ENCODE measurements at places on chromosomes 6 and 20.

DNA sequence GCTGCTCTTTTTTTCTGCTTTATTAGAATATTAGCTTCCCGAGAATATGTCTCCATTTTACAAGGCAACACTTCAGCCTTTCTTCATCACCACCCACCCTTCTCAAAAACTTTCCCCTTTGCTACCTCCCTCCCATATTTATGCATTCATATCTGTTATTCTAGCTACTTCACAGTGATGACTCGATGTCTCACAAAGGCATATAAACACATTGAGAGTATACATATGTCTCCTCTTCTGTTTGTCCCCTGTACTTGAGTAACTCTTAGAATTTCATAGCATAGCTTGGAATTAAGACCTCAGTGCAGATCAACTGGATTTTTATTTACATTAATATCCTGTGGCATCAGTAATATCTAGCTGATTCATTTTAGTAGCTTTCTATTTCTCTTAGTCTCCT, 6.5 kb downstream of the RNF144B start:
- DNase-seq, result no peak

- no peak for DNase-seq
These were observed 268.8 kb downstream of the TMEM242 start for GRCh38 chr6:157054531-157054979.

DNA sequence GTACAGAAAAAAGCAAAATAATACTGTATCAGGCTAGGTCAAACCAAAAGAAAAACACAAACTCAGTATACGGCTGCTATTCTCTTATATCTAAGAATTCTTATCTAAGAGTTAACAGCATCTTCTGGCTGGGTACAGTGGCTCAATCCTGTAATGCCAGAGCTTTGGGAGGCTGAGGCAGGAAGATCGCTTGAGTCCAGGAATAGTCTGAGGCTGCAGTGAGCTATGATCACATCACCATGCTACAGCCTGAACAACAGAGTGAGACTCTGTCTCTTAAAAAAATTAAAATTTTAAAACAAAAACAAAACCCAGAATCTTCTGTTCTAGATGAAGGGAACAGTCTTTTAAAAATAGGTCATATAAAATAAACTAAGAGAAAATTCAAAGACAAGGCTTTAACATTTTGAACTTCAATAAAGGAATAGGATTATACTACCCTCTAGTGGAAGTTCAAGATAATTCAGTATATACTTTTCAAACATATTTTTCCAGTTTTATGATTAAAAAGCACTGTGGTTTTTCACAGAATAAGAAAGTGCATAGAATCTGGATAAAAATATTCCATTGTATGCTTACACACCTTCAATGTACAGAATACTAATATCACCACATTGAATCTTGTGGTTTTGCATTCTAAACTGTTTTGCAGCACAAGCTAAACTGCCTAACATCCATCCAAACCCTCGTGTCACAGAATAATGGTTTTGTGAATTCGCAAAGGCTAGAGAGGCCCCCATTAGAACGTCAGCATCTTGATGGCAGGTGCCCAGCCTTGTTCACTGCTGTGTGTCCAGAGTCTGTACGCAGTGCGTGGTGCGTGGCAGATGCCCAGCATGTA, 39.3 kb downstream of the DTNBP1 start:
- no peak for DNase-seq

GRCh38 chr6:79280756-79281155, 46.3 kb upstream of the HMGN3 start:
- no peak for DNase-seq

- DNase-seq, result no peak
These were observed 51.9 kb upstream of the MARCKS start for GRCh38 chr6:113805173-113805790.

GRCh38 chr6:138691595-138692057, 81.9 kb upstream of the CCDC28A start:
- DNase-seq, result no peak

DNA sequence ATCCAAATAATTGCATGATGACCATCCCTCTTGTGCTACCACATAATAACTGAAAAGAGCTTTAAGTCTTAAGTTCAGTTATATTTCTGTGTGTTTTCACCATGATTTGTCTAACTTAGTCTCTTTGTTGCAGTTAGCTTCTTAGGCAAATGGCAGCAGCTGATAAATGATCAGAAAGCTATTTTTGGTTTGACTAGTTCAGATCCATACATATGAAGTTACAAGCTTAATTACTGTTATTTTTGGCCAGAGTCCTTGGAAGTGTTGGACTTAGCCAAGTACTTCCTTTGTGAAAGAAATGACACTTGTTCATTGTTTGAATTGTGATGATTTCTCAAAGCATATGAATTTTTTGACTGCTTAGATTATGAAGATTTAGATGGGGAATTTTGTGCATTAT, 54.2 kb downstream of the HIVEP1 start:
- no peak for DNase-seq

GRCh38 chr20:41245086-41245707, 72.3 kb downstream of the ZHX3 start:
- no peak for DNase-seq

DNA sequence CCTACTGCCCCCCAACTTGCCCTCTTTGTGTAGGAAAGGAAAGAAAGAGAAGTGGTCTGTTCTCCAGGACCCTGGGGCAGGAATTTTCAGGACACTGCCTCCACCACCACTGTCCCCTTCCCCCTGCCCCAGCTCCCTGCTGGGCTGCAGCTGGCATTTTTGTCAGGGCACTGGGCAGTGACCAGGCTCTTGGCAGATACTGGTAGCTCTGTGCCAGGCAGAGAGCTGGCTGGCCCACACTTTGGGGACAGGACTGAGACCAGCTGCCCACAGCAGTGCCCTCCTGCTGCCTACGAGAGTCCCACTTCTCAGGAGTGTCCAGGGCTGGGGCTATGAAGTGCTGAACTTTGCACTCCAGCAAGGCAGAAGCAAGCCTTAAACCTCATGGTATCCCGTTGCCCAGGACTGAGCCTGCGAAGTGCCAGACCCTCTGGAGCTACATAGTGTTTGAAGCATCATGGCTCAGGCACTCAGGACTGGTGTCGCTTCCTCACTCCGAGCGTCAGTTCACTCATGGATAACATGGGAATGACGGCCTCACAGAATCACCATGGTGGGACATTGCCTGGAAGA, 19.3 kb downstream of the SLC13A3 start:
- no peak for DNase-seq

DNA sequence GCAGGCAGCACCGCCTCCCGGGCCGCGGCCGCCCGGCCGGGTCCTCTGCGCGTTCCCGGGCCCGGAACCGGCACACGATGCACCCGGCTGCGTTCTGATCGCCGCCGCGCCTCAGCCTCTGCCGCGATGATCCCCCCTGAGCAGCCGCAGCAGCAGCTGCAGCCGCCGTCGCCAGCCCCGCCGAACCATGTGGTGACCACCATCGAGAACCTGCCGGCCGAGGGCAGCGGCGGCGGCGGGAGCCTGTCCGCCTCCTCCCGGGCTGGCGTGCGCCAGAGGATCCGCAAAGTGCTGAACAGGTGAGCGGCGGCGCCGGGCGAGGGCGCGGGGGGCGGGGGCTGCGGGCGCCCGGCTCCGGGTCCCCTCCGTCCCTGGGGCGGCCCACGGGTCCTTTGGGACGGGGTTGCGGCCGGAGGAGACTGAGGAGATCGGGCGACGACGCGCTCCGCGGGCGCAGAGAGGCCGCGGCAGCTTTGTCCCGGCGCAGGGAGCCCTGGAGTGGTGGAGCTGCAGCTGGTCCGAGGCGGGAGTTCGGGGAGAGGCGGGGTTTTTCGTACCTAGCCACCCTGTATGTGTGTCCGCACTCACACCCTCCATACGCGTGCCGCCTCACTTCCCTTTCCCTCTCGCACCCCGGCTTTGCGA, 659 bp downstream of the SLC35F1 start:
- DNase-seq, result no peak

GRCh38 chr6:31546958-31547726, at the start of gene NFKBIL1:
Gene NFKBIL1, plus strand, starts transcription at chr6:31547608. Its CDS starts 87 bp downstream, at chr6:31547695.
- DNase-seq, result peak; percentile 78

- DNase-seq, result no peak
These were observed 703.4 kb downstream of the EPM2A start for GRCh38 chr6:145031962-145032361.

- no peak for DNase-seq
These were observed 63.0 kb downstream of the FAM229B start for GRCh38 chr6:112150363-112150762.

GRCh38 chr20:5600982-5601381, 149.2 kb upstream of the SHLD1 start:
- DNase-seq, result no peak

DNA sequence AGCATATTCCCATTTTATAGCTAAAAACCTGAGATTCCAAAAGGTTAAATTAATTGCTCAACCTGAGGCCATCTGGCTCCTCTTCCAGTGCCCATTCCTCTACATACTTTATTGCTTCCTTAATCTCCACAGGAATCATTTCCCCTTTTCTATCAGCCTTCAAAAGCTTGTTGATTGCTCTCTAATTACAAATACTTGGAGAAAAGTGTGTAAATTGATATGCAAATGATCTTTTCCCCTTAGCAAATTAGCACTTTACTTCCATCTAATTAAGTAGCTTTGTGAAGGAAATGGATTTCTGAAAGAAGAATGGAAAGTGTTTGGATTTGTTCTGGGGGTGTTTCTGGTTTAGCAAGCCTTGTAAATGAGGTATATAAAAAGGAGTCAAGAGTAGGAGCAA, 323.3 kb downstream of the GRIK2 start:
- no peak for DNase-seq

- DNase-seq, result no peak
These were observed 187.8 kb upstream of the STXBP5 start for GRCh38 chr6:147016440-147016839.

DNA sequence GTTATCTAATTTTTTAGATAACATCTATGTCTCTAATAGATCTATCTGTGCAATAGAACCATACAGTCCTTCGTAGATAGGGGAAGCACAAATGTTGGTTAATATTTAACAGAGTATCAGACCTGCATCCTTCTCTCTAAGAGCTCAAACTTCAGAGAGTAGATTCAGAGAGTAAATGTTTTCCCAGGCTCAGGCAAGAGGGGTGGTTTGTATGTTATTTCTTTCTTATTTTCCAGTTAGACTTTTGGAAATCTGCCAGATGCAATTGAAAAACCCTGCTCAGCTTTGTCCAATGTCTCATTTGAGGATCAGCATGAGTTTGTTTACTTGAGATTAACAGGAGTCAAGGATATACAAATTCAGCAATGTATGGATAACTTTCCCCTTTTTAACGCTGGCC, 361.9 kb downstream of the BCKDHB start:
- no peak for DNase-seq

DNA sequence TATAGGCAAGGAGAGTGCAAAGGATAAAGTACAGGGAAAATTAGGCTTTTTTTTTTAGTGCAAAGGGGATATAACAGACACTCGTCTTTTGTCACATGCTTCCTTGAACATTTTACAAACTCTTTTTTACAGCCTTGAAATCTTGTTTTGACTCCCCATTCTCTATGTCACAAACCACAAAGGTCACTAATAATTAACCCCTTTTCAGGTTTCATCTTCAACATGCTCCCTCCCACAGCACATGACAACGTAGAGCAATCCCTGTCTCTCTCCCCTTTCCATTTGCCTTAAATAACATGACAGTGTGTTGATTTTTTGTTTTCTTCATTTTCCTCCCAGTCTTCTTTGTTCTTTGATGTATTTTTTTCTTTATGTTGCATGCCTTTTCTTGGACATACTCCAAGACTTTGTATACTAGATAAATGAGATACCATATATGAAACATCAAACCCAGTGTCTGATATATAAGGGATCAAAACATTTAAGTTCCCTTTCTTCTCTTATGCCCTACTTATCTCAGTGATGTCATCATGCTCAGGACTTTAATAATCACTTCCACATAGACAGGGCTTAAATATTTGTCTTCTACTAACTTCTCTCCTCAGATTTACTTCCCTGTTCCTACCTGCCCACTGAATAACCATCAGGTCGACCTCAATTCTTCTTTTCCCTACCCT, 378.7 kb upstream of the HSF2 start:
- DNase-seq, result no peak

GRCh38 chr20:40606660-40607059, 82.4 kb downstream of the MAFB start:
- DNase-seq, result no peak

DNA sequence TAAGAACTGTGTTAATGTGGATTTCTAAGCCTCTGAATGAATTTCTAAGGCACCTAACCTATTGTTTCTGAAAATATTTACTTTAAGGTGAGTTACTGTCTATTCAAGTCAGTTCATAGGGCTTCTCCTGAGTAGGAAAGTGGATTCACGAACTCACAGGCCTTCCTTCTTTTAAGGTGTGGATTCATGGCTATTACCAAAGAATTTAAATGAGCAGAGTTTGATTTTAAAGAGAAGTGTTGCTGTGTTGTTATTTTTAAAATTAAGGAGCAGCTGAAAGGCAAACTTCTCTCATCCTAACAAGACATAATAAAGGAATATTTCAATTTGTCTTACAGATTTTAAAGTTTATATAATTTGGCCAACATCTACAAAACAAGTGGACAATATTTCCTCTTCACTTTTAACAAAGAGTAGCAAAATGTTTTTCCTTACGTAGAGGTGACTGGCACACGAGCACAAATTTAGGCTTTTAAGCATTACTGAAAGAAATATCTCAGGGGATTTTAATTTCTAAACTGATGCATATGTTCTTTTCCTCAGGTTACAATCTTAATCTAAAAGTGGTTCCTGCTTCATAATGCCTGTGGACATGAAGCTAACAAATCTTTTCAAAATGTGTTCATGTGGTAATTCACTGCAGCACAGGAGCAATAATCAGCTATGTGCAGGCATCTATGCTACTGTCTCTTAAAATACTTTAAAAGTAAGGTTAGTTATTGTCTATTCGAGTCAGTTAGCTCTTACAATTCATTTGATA, 602 bp upstream of the TSPYL4 start:
- DNase-seq, result no peak

- no peak for DNase-seq
These were observed 56.5 kb upstream of the CCN2 start for GRCh38 chr6:132007474-132008190.

DNA sequence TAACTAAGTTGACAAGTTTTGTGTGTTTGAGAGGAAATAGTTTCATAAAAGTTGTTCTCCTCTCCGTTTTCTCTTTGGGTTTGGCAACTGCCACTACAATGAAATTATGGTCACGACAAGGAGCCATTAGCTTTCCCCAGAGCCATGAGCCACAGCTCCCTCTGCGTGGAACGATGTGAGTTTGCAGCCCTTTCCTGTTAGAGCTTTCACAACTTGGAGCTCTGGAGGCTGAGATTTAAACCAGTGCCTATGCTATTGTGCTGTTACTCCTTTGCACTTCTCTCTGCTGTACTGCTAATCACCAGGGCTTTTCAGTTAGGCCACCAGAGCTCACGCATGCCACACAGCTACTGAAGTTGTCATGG, 29.3 kb upstream of the TXNDC5 start:
- no peak for DNase-seq

- no peak for DNase-seq
These were observed 42.8 kb downstream of the MDGA1 start for GRCh38 chr6:37654727-37655500.

Measured in stimulated activated CD4-positive, alpha-beta T cell treated with anti-CD3 and anti-CD28 coated beads, Interleukin-1b, Interleukin-23, amount 100 ng/mL, for 1 hour (primary cell).